Activated CD4-positive, alpha-beta T cell treated with anti-CD3 and anti-CD28 coated beads, Interleukin-2, amount 10 ng/mL, durations not matched to agents 24 days and 14 days (primary cell): ENCODE measurements at places on chromosomes 16 and 17. TPM values are rescaled to one million over a fixed set of nuclear protein-coding genes. Genes with fewer than 3 reads are reported as not detected.
A peak's percentile ranks its signal among the peaks of the same experiment; 100 is the strongest.

Gene HEATR9
- 0.14 TPM in 1 of 2 replicates, not detected in the other for total RNA-seq

DNA sequence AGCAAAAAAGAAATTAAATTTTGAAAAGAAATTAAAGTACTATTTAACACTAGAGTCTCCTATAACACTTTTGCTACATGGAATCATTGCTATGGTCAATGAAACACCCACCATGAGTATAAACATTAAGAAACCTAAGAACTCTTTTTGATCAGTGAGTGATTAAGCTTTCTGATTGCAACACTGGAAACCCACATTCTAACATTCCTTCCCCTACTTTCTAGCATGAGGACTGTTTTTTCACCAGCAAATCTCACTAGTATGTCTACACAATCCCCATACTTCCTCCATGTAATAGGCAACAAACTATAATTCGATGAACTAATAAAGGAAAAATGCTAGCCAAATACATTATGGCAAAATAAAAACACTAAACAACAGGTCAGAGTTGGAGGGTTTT is 54.7 kb downstream of the SKAP1 start:
- DNase-seq: no peak

DNA sequence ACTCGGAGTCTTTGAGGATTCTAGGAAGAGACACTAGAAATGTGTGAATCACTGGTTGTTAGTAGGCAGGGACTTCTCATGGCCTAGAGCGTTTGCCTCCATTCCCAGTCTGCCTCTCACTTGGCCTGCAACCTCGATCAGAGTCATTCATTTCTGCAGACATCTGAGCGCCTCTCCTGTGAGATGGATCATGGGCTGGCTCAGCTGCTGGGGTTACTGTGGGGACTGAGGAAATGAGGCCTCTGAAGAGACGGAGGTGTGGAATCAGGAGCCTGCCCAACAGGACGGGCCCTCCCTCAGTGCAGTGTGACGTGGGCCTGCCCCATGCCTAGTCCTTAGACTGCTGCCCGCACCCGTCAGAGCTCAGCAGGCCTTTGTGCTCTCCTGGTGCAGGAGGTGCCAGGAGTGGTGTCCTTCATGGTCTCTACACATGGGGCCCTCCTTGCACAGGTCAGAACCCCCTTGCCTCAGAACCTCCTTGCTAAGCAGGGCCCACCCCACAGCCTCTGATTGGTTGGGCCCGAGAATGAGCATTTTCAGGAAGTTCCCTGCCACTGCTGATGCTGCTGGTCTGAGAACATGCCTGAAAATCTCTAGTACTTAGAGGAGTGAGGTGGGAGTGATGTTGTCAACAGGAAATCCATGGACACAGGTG is 99.4 kb downstream of the NPIPB11 start:
- no peak for DNase-seq

DNA sequence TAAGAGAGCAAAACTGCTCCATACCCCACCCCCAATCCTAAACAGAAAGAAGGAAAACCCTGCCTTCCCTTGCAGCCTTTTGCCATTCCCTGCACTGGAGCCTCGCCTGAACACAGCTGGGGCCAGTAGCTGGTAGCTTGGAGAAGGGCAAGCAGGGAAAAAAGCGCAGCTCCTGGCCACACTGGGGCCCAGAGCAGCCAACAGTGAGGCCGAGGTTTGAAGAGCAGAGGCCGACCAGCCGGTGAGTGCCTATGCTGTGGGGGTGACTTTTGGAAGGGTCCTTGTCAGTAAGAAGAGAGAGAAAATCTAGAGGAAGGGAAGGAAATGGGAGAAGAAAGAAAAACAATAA is 3.2 kb upstream of the HOXB9 start:
- DNase-seq: no peak

DNA sequence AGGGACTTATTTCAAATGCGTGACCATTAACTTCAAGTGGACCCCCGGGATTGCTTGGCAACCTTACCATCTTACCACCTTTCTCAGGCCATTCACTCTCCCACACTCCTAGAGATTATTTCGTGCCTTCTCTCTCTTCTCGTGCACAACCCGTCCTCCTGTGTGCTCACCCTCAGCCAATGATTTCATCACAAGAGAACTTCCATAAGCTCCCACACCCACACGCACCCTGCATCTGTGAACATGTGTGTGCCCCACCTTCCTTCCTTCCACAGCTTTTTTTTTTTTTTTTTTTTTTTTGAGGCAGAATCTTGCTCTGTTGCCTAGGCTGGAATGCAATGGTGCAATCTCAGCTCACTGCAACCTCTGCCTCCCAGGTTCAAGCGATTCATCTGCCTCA is 27.4 kb upstream of the CDH3 start:
- no peak for DNase-seq

Gene SPATA2L
- 12.8 and 13.2 TPM in 2 replicates for total RNA-seq

DNA sequence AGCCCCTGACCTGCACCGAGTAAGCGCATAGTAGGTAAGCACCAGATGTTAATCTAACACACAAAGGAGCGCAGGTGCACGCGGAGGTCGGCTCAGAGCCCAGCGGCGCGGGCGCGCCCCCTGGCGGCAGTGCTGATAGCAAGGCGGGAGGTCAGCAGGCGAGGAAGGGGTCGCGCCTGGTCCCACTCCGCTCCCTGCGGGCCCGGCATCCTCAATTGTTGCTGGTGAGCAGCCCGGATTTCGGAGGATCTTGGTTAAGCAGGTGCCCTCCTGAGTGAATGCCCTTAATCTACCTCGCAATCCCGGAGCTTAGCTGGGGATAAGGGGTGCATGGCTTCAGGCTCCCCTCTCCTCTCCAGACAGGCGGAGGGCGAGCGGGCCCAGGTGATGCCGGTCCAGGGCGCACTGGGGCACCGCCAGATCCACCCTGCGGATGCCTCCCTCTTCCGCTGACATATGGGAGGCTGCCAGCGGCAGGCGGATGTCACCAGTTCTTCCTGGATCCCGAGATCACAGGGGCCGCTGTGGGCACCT is 4.0 kb upstream of the WNT3 start:
- DNase-seq: peak; percentile 83

DNA sequence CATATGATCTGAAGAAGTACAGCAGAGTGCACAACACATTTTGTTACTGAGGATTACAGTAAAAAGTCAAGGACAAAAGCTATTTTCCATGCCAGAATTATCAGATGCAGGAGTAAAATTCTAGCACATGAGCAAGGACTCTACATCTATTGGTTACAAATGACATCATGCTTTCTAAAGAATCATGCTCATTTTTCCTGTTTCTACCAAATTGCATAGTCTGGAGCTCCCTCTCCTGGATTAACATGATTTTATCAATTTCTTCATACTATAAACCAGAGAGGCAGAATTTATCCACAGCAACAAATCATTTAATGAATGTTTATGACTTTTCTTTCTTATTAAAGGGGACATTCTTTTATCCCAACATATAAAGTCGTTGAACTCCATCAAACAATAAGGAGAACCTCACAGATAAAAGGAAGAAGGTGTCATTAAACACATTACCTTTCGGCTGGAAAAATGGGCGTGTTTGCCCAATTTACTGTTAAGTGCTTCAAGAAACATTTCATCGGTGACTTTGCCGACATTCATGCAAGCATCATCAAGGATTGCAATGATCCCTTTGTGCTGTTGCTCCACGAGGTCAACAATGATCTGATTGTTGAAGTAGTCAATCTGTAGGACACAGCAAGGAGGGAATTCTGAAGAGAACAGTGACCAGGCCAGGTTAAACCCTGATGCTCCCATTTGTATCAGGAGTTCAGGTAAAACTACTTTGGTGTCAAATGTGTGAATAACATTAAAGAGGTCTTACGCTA is 121.7 kb downstream of the MYO1D start:
- no peak for DNase-seq

DNA sequence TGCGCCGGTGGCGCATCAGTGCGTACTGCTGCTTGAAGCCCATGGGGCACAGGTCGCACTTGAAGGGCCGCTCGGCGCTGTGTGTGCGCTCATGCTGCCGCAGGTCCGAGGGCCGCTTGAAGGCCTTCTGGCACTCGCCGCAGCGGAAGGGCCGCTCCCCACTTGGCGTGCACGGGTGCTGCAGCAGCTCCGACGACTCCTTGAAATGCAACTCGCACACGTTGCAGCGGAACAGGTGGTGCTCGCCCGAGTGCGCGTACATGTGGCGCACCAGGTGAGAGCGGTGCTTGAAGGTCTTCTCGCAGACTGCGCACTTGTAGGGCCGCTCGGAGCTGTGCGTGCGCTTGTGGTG is 3.3 kb downstream of the ZNF319 start:
- no peak for DNase-seq

Gene EVI2B
- 16.6 and 18.7 TPM in 2 replicates for total RNA-seq

GRCh38 chr17:81488276-81488860 is 24.2 kb downstream of the ACTG1 start:
- peak; percentile 78 for DNase-seq

GRCh38 chr17:55458978-55459377 is 37.3 kb upstream of the MMD start:
- DNase-seq: peak; percentile 63

- peak; percentile 70 for DNase-seq
These were observed 40.5 kb downstream of the FTO start for GRCh38 chr16:53744449-53744848.

GRCh38 chr16:86337138-86337537 is 173.2 kb upstream of the FOXF1 start:
- DNase-seq: no peak

Gene TMEM88
- total RNA-seq: 6.1 and 7.1 TPM in 2 replicates

Gene MAF
- 61.5 and 62.8 TPM in 2 replicates for total RNA-seq

- DNase-seq: no peak
These were observed 19.8 kb downstream of the RAD51D start for GRCh38 chr17:35099908-35100307.

DNA sequence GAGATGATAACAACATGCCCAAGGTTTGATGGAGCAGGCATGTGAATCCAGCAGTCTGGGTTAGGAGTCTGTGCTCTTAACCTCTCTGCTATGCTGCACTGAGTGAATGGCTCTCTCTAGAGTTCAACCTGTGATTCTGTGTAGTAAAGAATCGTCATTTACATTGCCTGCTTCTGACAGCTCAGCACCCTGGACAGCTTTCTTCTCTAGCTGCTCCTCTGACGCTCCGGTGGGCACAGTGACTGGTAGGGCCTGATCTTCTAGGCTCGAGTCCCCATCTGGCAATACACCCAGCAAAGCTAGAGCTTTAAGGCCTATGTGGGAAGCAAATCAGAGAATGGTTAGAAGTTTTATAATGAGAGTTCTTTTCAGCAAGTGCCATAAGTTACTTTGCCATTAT is 85.3 kb upstream of the ATP2A3 start:
- DNase-seq: no peak

DNA sequence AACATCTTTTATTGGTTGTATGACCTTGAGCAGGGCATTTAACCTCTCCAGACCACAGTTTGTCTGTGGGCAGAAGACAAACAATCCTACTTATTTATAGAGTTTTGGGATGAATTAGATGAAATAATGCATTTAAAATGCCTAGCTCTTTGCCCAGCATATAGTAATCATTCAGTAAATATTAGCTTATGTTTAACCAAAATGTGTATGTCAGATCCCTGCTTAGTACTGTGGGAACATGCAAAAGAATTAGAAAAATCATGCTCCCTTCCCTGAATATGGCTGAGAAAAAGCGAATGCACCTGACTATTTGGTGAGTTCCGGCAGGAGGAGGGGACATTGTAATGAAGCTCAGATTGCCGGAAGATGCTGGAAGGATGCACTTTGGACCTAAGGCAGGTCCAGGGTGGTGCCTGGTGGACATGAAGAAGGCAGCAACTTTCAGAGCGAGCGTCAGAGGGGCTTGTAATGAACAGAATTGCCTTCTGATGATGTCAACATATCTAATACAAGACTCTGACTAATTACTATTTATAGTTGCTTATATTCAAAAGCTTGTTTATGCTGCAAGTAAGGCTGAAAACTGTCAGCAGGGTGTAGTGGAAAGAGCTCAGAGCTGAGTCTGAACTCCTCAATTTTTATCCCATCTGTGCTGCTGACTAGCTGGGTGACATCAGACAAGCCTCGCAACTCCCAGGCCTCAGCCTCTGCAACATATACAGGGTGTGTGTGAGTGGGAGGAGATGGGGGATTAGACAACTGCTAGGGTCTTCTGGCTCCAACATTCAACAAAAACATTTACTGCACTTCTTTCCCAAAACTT is 221.2 kb downstream of the PRKCA start:
- DNase-seq: no peak

DNA sequence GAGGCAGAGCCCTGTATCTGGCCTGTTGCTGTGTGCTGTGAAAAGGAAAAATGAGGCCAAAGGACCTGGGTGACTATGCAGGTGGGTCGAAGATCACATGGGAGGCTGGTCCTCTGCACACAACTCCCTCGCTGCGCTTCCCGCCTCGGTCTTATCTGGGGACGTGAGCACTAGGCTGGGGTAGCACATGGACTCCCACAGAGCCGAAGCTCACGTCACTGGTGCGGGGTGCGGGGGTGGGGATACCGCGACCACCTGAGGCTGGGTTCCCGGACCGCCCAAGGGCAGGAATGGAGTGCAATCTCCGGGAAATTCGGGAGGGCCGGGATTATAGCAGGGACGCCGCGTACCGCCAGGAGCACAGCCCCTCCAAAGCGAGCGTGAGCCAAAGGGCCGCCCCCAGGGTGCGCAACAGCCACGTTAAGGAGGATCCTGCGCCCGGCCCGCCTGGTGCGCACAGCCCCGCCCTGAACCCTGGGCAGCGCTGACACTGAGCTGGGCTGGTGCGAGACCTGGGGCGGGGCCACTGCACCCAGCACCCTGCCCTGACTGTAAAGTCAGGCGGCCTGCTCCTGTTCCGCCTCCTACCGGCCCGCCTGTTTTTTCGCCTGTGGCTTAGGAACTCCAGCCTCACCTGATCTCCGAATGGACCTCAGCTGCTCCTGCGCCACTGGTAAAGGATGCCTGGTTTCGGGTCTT is 4.8 kb downstream of the MT1A start:
- DNase-seq: peak; percentile 94

GRCh38 chr17:55532670-55533069 is 21.4 kb upstream of the SMIM36 start:
- no peak for DNase-seq

Gene KRTAP3-3
- not detected in 2 replicates for total RNA-seq

GRCh38 chr17:81142301-81143199 is 22.8 kb upstream of the PVALEF start:
- DNase-seq: peak; percentile 89

- DNase-seq: peak; percentile 83
These were observed 488 bp downstream of the SPSB3 start for GRCh38 chr16:1781758-1782407.

GRCh38 chr16:81319221-81319912 is 4.6 kb downstream of the GAN start:
- no peak for DNase-seq

- no peak for DNase-seq
These were observed 67.4 kb downstream of the MYH13 start for GRCh38 chr17:10305398-10305797.

GRCh38 chr16:25838724-25839186 is 147.0 kb downstream of the HS3ST4 start:
- peak; percentile 78 for DNase-seq

- DNase-seq: no peak
These were observed 121.7 kb upstream of the SDK2 start for GRCh38 chr17:73765824-73766563.

Gene IKZF3
- 14.7 and 15.9 TPM in 2 replicates for total RNA-seq

Gene TBC1D3I
- total RNA-seq: 0.65 and 1.9 TPM in 2 replicates

DNA sequence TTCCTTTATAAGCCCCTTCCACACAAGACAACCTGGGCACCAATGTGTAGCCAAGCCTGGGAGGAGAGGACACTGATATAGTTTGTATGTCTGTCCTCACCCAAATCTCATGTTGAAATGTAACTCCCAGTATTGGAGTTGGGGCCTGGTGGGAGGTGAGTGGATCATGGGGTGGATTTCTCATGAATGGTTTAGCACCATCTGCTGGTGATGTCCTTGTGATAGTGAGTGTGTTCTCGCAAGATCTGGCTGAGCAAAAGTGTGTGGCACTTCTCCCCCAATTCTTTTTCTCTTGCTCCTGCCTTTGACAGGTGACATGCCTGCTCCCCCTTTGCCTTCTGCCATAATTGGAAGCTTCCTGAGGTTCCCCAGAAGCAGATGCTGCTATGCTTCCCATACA is 135.8 kb downstream of the USP31 start:
- no peak for DNase-seq
